ENCODE measurements at places on chromosomes 1 and 21.

- DNase-seq = no peak
These were observed 137.8 kb downstream of the LIPI start for GRCh38 chr21:14072761-14073535.

GRCh38 chr1:46903481-46903880 lies 37.8 kb downstream of the CYP4A11 start:
- no peak for DNase-seq

GRCh38 chr1:24292887-24293286 lies 26.3 kb upstream of the GRHL3 start:
- DNase-seq = no peak

GRCh38 chr1:220957233-220957605 lies 78.0 kb downstream of the HLX start:
- DNase-seq = peak; percentile 94

DNA sequence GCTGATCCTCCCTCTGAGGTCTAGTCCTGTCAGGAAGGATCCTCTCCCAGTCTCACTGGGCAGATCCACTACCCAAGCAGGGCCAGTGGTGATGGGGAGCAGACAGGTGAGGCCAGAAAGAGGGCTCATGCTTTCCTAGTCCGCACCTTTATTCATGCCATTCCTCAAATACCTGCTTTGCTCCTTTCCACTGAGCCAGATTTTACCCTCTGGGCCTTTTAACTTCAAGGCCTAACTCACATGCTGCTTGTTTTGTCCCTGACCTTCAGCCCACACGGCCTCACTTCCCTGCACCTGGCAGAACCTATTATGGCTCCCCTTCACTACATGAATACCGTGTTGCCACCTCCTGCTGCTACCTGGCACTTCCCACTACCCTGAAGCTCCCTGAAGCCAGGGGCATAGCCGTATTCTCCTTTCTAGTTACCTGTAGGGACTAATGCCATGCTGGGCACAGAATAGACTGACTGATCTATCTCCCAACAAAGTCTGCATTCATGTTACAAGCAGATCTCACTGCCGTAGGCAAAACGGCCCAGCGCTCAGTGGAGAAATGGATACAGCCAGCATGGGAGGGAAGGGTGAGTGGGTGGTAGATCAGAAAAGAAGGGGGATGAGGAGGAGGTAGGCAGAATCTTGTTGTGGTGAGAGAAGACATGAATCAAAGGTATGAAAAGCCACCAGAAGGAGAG lies 36.1 kb upstream of the GOLT1A start:
- no peak for DNase-seq

DNA sequence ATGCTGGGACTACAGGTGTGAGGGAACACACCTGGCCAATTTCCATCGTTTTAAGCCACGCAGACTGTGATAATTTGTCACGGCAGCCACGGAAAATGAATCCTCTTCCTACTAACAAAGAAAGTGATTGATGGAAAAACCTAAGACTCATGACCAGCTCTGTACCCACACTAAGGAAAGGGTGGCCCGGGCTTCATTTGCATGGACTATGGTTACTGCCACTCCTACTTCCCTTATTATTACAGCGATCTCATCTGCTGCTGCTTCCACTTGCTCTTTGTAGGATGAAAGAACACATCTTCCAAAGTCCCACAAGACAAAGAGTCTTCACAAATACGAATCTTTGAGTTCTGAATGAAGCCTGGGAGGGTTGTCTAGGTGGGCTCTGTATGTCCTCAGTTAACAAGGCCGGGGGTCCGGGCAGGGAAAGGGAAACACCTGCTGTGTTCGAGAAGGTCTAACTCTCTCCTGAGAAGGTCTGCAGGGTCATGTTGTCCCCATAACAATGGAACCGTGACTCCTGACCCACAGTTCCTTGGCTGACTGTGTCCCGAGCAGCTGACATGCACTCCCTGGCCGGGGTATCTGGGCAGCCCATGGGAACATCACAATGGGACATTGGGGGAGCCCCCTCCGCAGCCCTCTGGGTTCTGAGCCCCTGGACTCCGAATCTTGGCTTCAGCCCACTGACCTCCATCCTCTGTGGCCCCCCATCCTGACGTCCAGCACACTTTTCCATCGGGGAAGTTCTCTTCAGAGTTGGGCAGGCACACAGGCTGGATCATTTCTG lies 13.3 kb upstream of the TFF1 start:
- DNase-seq = no peak

- DNase-seq = no peak
These were observed 55.2 kb downstream of the BRWD1 start for GRCh38 chr21:39258207-39258606.

GRCh38 chr1:43450251-43450941 lies 3.3 kb downstream of the HYI start:
- DNase-seq = no peak

GRCh38 chr1:78078358-78078757 lies 32.6 kb downstream of the GIPC2 start:
- no peak for DNase-seq

DNA sequence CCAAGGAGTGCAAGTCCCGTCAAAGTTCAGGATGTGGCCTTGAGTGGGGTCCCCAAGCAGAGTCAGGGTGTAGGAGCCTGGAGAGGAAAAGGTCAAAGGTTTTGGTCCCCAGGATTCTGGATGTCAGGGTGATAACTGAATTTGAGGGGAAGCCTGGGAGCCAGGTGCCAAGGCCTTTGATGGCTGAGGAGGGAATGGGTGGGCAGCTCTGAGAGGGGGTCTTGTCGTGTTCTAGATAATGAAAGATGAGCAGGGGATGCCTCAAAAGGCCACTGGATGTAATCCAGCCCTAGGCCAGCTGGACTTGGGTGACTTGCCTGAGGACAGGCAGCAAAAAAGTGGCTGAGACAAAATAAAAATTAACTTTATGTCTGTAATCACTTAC lies 27.5 kb upstream of the KCNA2 start:
- no peak for DNase-seq

GRCh38 chr1:16459352-16459925 lies 18.9 kb downstream of the NECAP2 start:
- no peak for DNase-seq

DNA sequence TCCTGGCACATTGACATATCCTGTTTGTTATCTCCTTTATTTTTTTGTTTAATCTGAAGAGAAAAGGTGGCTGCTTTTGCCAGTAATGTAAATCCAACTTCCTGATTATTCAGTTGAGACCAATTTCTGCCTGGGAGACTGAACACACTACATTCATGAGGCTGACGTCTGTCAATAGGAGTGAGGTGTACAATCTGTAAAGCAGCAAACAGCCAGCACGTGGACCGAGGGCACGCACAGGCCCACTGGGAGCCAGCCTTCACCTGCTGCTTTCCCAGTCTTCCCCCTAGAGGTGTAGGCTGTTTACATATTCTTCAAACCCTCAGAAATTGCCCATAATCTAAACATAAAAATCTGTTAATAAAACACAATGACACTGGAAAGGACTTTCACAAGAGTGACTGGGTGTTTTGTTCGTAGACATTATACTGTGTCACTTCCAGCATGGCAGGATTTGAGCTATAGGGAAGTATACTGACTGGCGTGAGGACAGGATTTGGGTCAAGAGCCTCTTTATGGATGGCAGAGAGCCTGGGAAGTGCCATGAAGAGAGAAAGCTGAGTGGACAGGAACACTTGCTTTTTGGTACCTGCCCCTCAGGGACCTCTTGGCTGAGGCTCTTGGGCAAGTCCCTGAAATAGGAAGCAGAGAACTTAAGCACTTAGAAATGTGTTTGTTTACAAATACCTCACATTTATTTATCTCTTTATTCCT lies 552.9 kb upstream of the CAMK1G start:
- DNase-seq = no peak

- DNase-seq = no peak
These were observed 111.0 kb downstream of the GABPA start for GRCh38 chr21:25845729-25846256.

- no peak for DNase-seq
These were observed 23.2 kb upstream of the PCBP3 start for GRCh38 chr21:45620201-45620923.

DNA sequence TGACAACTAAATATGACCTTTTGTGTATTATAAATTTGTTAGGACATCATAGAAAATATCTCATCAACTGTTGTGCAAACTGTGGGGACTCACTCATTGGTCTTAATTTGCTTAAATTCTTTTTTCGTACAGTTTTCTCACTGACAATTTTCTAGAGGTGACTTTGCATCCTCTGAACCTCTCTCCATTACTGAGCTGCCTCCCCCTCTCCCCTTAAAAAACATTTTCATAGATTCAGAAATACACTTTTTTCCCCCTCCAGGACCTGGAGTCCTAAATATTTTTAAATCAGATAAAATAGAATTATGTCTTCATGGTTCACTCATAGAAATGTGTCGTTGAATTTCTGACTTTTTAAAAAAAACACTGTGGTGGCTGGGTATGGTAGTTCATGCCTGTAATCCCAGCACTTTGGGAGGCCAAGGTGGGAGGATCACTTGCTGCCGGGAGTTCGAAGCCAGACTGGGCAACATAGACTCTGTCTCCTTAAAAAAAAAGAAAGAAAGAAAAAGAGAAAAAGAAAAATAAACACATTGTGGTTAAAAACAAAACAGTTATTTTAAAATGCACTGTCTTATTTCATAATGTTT lies 1.5 kb downstream of the CNST start:
- DNase-seq = no peak

- no peak for DNase-seq
These were observed 184.5 kb upstream of the TMEM51 start for GRCh38 chr1:14969006-14969405.

- no peak for DNase-seq
These were observed 33.6 kb downstream of the SLC2A1 start for GRCh38 chr1:42924851-42925760.

DNA sequence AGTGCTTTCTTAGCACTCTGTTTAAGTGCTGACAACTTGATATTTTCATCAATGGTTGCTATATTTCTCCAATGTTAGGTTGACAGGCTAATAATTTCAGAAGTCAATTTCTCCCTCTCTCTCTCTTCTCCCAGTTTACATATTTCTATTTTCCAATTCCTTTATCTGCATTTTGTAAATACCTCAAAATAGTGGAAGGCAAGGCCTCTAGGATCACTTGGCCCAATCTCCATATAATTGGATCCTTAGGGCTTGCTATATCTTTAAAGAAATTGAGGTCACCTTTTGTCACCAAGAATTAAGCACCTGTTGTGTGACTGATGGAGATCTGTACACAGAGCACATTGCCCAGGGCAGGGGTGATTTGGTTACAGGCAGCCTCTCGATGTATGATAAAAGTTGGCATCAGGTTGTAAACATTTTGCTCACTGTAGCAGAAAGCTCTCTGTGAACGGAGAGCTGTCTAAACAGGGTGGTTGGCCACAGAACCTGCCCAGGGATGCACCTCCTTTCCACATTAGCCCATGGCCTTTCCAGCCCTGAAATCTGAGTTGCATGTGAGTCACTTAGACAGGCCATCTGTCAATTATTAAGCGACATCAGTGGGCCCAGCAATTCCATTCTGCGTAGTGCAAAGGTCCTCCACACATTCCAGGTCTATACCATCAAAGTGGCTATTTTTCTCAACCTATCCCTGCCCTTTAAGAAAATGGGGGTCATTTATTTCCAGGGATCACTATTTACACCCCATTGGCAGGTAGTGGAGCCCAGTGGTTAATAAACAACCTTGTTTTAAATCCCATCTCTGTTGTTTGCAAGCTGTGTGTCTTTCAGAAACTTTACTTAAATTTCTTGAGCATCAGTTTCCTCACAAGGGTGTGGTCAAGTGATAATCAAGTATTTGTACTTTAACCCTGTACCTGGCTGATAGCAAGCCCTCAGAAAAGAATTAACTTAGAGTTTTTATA lies 29.1 kb upstream of the IRF2BP2 start:
- DNase-seq = no peak

DNA sequence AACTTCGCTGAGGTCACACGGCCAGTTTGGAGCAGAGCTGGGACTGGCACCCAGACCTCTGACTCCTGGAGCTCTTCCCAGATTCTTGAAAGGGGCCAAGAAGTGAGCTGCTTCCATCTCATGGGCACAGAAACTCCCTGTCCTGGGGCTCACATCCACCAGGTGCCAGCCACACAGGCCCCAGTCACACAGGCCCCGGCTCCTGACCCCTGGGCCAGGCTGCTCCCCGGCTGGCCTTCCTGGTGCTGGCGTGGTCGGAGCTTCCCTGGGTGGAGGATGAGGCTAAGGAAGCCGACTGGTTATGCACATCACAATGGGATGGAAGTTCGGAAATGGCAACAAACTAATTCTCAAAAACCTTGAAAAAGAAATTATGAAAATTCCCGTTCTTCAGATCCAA lies 3.0 kb upstream of the GABRD start:
- DNase-seq = no peak

GRCh38 chr1:8089535-8090228 lies 63.6 kb upstream of the ERRFI1 start:
- DNase-seq = no peak

GRCh38 chr1:74193908-74194307 lies 4.1 kb downstream of the LRRIQ3 start:
- DNase-seq = no peak

- DNase-seq = no peak
These were observed 282.9 kb downstream of the PTGER3 start for GRCh38 chr1:70764747-70765146.

DNA sequence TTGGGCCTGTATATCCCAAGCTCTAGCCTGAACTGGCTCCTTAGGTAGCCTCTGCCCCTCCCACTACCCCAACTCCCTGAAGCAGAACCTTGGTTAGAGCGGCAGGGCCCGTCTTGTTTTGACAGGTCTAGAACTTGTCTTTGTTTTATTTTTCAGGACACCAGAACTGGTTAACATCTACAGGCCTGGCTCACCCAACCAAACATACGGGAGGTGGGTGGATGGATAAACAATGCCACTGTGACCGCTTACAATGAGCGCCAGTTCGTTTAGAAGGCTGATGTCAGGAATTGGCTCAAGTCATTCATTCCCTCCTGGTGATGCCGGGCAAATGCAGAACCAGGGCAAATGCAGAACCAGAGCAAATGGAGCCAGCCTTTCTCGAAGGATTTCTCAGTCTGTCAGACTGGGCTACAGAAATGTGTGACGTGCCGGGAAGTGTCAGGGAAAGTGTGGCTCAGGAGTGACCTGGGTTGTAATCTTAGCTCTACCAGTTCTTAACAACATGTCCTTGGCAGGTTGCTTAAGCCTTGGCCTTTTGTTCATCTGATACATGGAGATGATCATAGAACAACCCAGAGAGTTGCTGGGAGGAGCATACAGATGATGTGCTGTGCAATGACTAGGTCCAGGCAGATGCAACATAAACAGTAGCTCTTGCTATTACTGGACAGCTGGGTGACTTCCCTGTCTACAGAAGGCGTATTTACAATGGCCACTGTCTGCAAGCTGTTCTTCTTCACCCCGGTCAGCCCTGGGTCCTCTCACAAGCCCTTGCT lies 30.5 kb upstream of the BTG2 start:
- DNase-seq = no peak

DNA sequence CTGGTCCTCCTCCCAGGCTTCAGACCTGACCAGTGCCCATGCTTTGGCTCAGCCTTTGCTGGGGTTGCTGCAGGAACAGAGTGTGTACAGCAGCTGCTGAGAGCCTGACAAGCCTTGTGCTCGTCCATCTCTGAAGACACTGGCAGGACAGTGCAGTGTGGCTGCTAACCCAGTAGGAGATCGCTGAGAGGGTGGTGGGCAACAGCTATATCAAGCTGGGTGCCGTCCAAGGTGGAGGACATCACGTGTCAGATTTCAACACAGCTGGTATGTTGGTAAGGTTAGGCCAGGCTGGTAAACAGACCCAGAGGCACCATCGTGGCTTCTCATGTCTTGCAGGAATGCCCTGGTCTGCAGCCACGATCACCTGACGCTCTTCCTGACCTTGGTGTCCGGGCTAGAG lies 17.9 kb upstream of the SLC25A34 start:
- no peak for DNase-seq

- no peak for DNase-seq
These were observed 579 bp upstream of the TENT5C start for GRCh38 chr1:117605164-117605773.

Measured in fibroblast of skin of left biceps (primary cell).